ENCODE measurements at places on chromosomes 6 and 20. TPM values are rescaled to one million over a fixed set of nuclear protein-coding genes. Genes with fewer than 3 reads are reported as not detected.

BAG2 gene
- 7.7 TPM for total RNA-seq

DNA sequence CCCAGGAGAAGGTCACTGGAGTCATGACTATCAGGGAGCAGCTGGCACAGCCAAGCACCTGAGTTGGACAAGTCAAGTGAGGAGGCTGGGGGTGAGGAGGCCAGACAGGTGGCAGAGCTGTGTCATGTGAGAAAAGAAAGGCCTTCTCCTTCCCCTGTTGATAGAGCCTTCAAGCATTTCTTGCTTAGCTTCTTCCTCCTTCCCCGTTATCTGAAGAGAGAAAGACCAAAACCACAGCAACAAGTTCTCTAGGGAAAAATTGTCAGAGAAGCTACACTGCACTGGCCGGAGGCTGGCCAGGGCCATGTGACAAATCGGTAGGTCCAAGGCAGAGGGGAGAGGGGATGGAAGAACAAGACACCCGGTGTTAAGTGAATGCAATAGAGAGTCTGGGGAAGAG is 202.1 kb upstream of the PRDM1 start:
- no peak for DNase-seq
- H3K4me1 ChIP-seq: peaks cover 39% of the 10 kb centered on the region
- H3K36me3 ChIP-seq: no peaks in the 10 kb centered on the region

DNA sequence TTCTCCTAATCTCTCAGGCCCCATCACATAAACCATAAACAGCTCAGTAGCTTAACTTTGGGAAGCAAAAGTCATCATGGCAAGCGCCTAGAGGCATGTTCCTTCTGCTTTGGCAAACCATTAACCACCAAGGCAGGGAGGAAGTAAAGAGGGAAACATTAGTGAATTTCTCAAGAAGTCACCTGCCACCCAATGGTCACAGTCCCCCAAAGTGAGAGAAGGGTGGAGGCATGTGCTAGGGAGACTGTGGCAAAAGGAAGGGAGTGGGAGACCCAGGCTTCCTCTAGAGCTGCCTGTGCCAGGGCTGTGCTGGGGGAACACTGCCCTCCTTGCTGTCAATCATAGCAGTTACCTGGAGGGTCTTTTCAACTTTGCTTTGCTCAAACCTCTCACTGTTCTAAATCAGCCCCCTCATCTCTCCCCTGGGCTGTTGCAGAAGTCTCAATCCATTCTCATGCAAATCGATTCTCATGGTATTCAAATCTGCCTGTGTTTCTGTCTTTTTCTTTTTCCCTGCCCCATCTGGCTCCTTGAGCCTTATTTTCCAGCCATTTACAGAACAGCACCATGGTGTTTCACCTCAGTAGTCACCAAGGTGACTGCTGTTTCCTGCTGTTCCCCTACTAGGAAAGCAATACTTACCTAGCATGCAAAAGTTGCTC is 1.8 kb upstream of the RNF24 start:
- peaks cover 1% of the 10 kb centered on the region for H3K36me3 ChIP-seq
- H3K4me3 ChIP-seq: peak overlapping the region; percentile 55
- DNase-seq: no peak
- peaks cover 44% of the 10 kb centered on the region for H3K4me1 ChIP-seq
- H3K27me3 ChIP-seq: peaks cover 7% of the 10 kb centered on the region

ENPP3 gene
- 0.35 TPM for total RNA-seq

DNA sequence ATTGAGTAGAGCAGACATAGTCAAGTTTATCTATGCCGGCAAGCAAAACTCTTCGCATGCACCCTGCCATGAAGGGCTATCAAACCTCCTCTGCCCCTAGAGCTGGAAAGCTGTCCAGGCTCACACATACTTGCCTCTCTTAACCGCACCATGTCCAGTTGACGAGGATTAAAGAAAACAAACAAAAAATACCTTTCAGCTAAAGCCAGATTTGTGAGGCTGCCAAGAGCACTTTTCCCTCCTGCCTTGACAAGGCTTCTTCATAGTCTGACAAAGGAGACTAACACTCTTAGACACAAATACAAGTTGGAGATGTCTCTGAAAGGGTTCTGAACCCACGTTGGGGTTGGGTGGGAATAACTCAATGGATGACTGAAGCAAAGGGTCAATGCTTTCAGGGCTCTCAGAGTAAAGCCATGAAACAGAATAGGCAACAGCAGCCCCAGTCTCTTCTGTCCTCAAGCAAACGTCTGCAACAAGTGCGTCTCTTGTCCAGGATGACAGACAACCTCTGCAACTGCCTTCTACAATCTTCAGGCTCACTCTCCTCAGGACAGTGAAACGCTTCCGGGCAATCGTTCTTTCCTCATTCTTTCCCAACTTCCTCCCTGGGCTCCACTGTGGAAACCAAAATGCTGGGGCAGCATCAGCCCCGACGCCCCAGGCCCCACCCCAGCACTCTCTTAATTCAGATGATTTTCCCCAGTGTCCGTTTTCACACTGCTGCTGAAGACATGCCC is 57.8 kb downstream of the AGPAT4 start:
- no peak overlapping the region for H3K4me3 ChIP-seq
- no peaks in the 10 kb centered on the region for H3K4me1 ChIP-seq
- DNase-seq: no peak
- H3K27me3 ChIP-seq: no peaks in the 10 kb centered on the region

LY6G6D gene
- total RNA-seq: not detected

- H3K4me1 ChIP-seq: peaks cover 13% of the 10 kb centered on the region
- no peak for DNase-seq
- H3K36me3 ChIP-seq: peaks cover 9% of the 10 kb centered on the region
- no peaks in the 10 kb centered on the region for H3K27me3 ChIP-seq
These were observed 261.3 kb downstream of the TMEM242 start for GRCh38 chr6:157061770-157062594.

GRCh38 chr6:150511313-150511712 is 88.4 kb upstream of the PLEKHG1 start:
- no peak overlapping the region for H3K27ac ChIP-seq
- H3K4me1 ChIP-seq: no peaks in the 10 kb centered on the region
- H3K4me3 ChIP-seq: no peak overlapping the region
- no peak for DNase-seq
- peaks cover 4% of the 10 kb centered on the region for H3K27me3 ChIP-seq

TPBG gene
- 0.35 TPM for total RNA-seq

- H3K27ac ChIP-seq: no peak overlapping the region
- DNase-seq: no peak
- no peaks in the 10 kb centered on the region for H3K27me3 ChIP-seq
These were observed 22.1 kb upstream of the TINAG start for GRCh38 chr6:54286141-54286540.

FRK gene
- total RNA-seq: 0.02 TPM

CFAP61 gene
- not detected for total RNA-seq

- H3K4me1 ChIP-seq: peaks cover 42% of the 10 kb centered on the region
- H3K4me3 ChIP-seq: no peak overlapping the region
- no peaks in the 10 kb centered on the region for H3K27me3 ChIP-seq
- no peak for DNase-seq
- no peak overlapping the region for H3K27ac ChIP-seq
These were observed 33.4 kb downstream of the NCOA3 start for GRCh38 chr20:47535088-47535487.

DNA sequence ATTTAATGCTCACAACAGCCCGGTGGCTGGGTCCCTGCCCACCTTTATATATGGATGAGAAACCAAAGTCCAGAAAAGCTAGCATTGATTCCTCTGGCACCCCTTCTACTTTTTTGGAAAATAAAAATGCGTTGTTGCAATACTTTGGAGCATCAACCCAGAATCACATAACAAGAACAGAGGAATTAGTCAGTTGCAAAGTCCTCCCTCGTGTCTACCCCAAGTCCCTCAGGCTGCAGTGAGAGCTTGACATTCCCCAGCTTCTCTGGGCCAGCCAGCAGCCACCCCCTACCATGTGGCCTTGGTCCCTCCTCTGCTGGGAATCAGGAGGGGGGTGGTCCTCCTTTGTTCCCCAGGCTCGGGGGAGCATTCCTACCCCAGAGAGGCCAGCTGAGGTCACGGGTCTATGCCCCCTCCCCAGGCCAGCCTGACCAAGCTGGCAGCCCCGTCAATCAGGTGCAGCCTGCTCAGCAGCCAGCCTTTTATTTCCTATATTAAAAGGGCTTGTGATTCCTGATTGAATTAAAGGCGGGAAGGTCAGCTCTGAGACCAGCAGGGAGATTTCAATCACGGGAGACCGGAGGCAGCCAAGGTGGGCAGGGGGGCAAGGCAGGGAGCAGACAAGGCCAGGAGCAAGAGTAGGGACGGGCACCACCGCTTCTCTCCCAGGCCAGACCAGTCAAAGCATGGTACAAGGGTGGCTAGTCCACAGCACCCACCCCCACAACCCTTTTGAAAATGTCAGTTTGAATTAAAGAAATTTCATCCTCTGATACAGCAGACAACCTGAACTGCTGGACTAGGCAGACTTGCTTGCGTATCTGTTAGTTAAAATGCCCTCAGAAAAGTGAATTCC is 158.9 kb downstream of the MRPL14 start:
- H3K4me1 ChIP-seq: no peaks in the 10 kb centered on the region
- DNase-seq: no peak
- H3K4me3 ChIP-seq: no peak overlapping the region

DNA sequence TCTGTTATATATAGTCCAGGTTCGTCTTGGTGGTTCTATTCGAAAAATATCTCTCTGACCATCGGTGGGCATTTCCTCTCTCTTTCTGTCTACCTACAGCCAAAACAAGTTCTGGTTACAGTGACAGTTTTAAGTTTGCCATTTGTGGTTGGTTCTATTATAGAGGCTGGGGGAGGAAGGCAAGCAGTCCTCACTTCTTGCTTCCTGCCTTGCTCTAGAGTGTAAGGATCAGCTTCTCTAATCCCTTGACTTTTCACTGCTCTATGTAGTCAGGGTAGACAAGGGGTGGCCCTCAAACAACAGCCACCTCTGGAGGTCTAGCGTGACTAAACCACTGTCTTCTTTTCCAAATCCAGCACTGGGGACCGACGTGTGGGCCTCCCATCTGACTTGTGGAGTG is 16.1 kb downstream of the E2F3 start:
- no peak for DNase-seq
- peaks cover 52% of the 10 kb centered on the region for H3K36me3 ChIP-seq
- H3K4me3 ChIP-seq: no peak overlapping the region
- H3K27me3 ChIP-seq: no peaks in the 10 kb centered on the region

GRCh38 chr6:38644951-38645350 is 5.2 kb upstream of the BTBD9 start:
- no peak for DNase-seq
- H3K27ac ChIP-seq: no peak overlapping the region
- H3K4me1 ChIP-seq: peaks cover 13% of the 10 kb centered on the region
- no peaks in the 10 kb centered on the region for H3K27me3 ChIP-seq
- no peak overlapping the region for H3K4me3 ChIP-seq

PRPH2 gene
- total RNA-seq: not detected

MRPS26 gene
- 37.2 TPM for total RNA-seq

GRCh38 chr6:45930420-45931040 is 85.1 kb downstream of the CLIC5 start:
- H3K27me3 ChIP-seq: no peaks in the 10 kb centered on the region
- no peaks in the 10 kb centered on the region for H3K36me3 ChIP-seq
- DNase-seq: peak; percentile 58
- no peak overlapping the region for H3K27ac ChIP-seq
- no peak overlapping the region for H3K4me3 ChIP-seq
- H3K4me1 ChIP-seq: peaks cover 8% of the 10 kb centered on the region

- H3K4me3 ChIP-seq: peak overlapping the region; percentile 0
- DNase-seq: no peak
- H3K27ac ChIP-seq: peak overlapping the region; percentile 96
- peaks cover 61% of the 10 kb centered on the region for H3K4me1 ChIP-seq
These were observed 35.6 kb downstream of the SUN5 start for GRCh38 chr20:32968478-32969241.

YIPF3 gene
- total RNA-seq: 68.1 TPM

DNA sequence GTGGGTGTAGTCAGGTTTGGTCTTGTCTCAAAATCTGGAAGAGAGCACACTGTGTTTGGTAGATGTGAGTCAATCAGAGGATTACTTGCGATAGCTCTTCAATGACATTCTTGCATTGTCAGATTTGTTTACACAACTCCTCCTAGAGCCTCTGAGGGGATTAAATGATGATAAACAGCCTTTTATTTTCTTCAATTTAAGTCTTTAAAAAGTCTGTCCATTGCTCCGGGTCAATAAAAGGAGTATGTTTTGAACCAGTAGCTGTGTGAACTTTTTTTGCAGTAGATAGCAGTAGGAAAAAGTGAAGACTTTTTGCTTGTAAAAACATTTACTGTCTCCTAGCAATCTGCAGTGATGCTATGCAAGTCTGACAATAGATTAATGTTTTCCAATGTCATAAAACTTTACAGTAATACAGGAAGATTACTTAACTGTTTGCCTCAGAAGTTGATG is 49.9 kb downstream of the GJA1 start:
- no peaks in the 10 kb centered on the region for H3K27me3 ChIP-seq
- no peaks in the 10 kb centered on the region for H3K36me3 ChIP-seq
- H3K27ac ChIP-seq: no peak overlapping the region
- no peaks in the 10 kb centered on the region for H3K4me1 ChIP-seq

- peak overlapping the region; percentile 91 for H3K27ac ChIP-seq
- H3K36me3 ChIP-seq: no peaks in the 10 kb centered on the region
- peaks cover 62% of the 10 kb centered on the region for H3K4me1 ChIP-seq
- H3K4me3 ChIP-seq: peak overlapping the region; percentile 73
- H3K27me3 ChIP-seq: peaks cover 12% of the 10 kb centered on the region
These were observed 6.2 kb downstream of the C20orf204 start for GRCh38 chr20:64042054-64042781.

OVOL2 gene
- total RNA-seq: not detected

GSTA2 gene
- not detected for total RNA-seq

- no peak overlapping the region for H3K27ac ChIP-seq
- peaks cover 35% of the 10 kb centered on the region for H3K27me3 ChIP-seq
- H3K4me3 ChIP-seq: no peak overlapping the region
- DNase-seq: no peak
- peaks cover 7% of the 10 kb centered on the region for H3K4me1 ChIP-seq
- H3K36me3 ChIP-seq: no peaks in the 10 kb centered on the region
These were observed 2.3 kb upstream of the PDE10A start for GRCh38 chr6:165665384-165665672.

DNA sequence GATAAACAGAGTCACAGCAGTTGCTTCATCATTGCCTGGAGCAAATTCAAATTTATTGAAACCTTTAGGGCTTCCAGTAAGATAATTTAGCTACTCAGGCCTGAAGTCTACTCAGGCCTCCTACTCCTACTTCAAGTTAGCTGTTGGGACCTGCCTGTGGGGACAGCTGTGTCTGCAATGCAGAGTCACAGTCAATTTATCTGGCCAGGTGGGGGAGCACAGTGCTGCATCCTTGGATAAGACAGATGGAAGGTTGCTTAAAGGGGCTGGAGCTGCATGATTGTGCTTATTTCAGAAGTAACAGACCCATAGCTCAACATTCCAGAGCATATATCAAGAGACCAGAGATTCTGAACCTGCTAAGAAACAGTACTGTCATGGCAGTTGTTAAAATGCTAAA is 932.1 kb downstream of the QKI start:
- no peaks in the 10 kb centered on the region for H3K4me1 ChIP-seq
- H3K27me3 ChIP-seq: no peaks in the 10 kb centered on the region
- no peak for DNase-seq
- no peak overlapping the region for H3K27ac ChIP-seq
- H3K36me3 ChIP-seq: no peaks in the 10 kb centered on the region

All from activated CD4-positive, alpha-beta T cell treated with anti-CD3 and anti-CD28 coated beads, Interleukin-2, amount 10 ng/mL, durations not matched to agents 7 days and 5 days (primary cell).